Suprapubic skin (tissue), 4 donors: ENCODE measurements at places on chromosomes 16 and 17. TPM values are rescaled to one million over a fixed set of nuclear protein-coding genes. Genes with fewer than 3 reads are reported as not detected.

DNA sequence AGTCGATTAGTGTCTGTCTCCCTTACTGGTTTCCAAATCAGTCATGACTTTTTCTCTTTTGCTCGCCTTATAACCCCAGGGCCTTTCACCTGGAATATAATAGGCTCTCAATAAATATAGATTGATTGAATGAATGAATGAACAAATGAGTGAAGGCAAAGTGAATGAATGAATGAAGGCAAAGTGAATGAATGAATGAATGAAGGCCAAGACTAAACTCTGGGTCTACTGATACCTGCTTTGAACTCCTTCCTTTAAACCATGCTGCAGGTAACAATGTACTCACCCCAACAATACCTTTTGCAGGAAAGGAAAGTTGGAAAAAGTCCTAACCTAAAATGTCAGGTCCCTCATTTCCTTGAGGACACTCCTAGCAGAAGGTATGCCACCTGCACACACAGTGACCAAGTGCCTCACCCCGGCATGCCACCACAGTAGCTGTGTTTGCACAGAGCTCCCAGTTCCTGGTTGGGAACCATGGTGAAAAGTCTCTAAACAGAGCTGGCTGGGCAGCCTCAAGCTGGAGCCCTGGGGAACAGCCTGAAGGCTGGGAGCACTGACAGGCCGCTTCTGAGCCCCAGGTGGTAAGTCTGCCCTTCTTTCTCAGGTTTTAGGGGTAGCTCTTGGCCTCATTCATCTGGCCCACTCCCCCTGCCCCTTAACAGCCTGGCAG, 42.7 kb upstream of the ANKFN1 start:
- no peak for DNase-seq

DNA sequence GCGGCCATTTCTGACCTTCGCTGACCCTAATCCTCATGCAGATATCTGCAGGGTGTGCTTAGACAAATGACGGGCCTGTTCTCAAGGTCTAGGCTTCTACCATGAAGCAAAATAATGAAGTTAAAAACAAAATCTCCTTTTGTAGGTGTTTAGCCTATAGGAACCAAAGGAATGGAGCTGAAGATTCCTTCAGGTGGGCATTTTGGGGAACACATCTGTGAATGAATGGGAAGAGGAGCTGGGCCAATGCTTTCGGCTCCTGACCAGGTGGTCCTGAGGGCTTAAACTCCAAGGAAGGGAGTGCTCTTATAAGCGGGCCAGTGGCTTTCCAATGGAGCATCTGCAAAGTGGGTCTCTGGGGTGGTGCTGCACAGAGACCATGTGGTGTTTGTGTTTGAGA, 14.1 kb upstream of the IL34 start:
- no peak for DNase-seq

GRCh38 chr17:34917381-34917780, 43.9 kb downstream of the CCT6B start:
- no peak for DNase-seq

- no peak for DNase-seq
Measured at GRCh38 chr16:27402964-27403600, 1.1 kb downstream of the IL21R start.

GRCh38 chr17:59361916-59362810, 30.7 kb downstream of the YPEL2 start:
- no peak for DNase-seq

DNA sequence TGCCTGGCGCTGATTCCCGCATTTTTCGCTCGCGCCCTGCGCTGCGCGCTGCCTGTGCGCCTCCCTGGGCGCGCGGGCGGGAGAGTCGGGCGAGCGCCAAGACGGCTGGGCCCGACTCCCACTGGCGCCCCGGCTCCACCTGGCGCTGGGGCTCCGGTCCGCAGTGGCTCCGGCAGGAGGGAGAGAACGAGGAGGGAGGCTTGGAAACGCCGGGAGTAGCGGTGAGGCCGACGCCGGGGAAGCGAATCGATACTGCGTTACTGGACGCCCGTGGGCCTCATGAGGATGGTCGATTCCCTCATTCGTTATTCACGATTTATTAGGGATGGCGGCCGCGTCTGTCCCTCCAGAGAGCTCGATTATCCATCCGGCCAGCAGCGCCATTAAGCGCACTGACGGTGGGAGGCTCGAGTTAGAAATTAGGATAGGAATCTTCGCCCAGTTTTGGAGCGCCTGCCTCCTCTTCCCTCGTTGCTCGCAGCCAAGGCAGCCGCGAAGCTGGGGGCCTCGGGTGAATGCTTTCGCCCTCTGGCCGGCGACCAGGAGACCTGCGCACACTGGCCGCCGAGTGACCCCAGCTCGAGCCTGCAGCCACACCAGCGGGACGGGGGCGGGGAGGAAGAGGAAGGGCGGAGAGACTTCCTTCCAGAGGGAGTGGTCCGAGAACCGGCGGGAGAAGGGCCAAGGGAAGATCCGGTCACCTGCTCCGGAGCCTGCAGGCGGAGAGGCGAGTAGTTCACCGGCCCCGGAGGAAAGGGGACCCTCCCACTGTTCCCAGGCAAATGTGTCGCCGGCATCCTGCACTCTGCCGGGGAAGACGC, 1.3 kb upstream of the PCGF2 start:
- peak; percentile 92 for DNase-seq

DNA sequence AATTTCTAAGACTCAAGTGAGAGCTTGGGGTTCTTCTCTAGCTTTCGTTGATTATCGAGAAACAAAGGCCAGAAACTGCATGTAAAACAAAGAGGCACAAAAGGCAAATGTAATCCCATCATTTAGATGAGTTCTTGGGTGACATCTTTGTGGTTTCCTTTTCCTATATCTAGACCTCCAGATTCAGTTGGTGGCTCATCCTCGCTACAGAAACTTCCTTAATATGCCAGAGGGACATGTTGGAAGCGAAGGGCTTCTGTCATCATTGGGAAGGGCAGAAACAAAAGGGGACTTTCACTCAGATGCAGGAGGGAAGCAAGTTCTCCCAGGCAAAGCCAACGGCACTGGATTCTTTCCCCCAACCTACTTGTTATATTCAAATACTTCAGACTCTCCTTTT, 150.6 kb upstream of the ZFHX3 start:
- DNase-seq, result no peak

- DNase-seq, result no peak
Measured at GRCh38 chr16:68131813-68132706, 46.9 kb downstream of the NFATC3 start.

- DNase-seq, result no peak
Measured at GRCh38 chr16:78435260-78435659, 335.8 kb downstream of the WWOX start.

DNA sequence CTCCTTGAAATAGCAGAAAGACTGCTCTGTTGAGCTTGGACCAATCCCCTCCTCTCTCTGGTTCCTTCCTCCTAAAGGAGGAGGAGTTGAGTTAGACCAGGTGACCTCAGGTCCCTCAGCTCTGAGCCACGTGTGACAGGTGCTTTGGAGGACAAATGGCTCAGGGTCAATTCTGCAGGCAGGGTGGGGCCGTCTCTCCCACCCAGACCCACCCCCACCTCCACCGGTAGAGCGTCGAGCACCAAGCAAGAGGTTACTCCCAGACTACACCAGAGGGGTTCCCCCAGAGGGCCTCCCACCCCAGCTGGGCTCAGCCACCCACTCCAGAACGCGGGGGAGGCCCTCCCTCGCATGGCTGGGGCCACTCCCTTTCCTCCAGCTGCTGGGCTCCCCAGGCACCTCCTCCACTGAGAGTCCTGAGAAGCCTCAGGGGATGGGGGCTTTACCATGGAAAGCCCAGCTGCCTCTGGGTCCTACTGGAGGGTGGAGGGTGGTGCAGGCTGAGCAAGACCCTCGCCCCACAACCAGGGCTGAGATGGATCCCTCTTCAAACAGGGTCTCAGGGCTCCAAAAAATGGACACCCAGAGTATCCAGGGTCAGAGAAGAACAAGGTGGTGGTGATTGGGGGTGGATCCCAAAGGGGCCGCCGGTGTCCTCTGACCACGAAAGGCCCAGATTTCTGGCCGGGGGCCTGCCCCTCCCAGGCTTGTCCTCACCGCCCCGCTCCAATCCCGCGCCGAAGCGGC, 7.6 kb downstream of the MYO1C start:
- DNase-seq, result no peak

- DNase-seq, result no peak
Measured at GRCh38 chr17:47955497-47956461, 1.9 kb downstream of the PRR15L start.

- peak; percentile 93 for DNase-seq
Measured at GRCh38 chr17:77424585-77425344, 284.0 kb downstream of the SEC14L1 start.

DNA sequence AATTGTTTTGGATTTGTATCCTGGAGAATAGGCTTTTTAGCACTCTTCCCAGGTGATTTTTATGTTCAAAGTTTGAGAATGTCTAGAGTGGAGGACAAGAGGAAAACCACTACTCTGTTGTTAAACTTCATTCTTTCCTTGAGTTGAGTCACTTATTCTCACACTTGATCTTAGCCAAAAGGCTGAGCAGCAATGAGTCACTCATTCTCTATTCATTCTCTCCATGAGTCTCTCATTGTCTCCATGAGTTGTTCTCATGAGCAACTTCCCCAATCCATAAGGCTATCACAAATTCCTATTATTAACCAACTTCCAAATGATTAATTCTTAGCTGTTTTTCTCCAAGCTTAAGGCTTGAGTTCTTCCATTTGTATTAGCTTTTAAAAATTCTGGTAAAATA, 1393.3 kb downstream of the CDH8 start:
- DNase-seq, result no peak

DNA sequence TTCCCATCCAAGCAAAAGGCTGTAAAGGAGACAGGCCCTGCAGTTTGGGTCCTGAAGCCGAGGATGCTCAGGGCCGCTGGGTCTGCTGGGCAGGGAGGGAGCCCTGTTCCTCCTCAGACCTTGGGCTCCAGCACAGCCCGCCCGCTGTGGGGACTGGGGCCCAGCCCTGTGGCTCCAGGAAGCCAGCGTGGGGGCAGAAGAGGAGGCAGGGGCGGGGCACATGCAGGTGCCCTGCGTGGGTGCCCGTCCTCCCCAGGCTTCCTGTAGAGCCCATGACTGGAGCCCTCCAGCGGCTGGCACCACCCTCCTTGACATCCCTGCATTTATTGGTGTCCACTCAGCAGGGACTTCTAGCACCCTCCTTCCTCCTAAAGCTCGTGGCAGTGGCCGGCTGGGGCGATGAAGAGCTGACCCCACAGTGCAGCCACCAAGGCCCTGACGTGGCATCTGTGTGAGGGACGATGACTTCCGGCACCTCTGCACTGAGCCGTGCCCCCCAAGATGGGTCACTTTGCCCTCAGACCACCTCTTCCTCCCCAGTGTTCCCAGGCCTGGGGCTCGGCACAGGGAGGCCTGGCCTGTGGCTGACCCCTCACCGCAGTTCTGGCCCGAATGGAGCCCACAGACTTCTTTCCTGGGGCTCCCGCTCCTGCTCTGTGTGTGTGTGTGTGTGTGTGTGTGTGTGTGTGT, 9.9 kb downstream of the PRSS27 start:
- no peak for DNase-seq

GRCh38 chr16:19505600-19506303, 16.1 kb downstream of the GDE1 start:
- DNase-seq, result no peak

DNA sequence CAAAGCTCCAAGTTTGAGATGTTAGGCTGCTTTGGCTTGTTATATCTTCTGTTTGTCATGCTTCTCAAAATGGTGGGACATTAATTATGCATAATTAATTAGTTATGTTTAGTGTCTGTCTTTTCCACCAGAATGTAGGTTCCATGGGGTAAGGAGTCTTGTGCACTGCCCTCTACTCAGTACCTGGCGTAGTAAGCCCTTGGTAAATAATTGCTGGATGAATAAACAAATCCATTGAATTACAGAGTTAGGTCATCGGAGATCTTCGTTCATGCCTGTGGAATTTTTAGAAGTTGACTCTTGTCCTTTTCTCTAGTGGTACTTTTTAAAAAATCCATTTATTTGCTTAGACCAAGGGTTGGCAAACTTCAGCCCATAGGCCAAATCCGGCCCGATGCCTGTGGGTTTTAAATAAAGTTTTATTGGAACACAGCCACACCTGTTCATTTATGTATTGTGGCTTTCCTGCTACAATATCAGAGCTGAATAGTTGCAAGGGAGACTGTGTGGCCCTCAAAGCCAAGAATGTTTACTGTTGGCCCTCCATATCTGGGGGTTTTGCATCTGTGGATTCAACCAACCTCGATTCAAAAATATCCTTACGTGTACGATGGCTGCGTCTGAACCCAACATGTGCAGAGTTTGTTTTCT, 524.8 kb upstream of the EEF2KMT start:
- no peak for DNase-seq

DNA sequence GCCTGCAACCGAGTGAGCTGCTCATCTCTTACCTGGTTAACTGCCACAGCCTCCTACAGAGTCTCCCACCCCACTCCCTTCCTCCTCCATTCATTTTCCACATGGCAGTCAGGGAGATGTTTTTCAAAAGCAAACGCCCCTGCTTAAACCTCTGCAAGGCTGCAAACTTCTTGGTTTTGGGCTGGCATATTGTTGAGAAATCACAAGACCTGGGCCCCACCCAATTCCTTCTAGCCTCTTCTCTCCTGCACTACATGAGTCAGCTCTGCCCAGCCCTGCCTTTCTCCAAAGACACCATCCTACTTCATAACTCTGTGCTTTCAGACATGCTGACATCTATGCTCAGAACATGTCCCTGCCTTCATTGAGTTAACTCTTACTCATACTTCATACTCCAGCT, 136.1 kb downstream of the SPACA3 start:
- DNase-seq, result no peak

DNA sequence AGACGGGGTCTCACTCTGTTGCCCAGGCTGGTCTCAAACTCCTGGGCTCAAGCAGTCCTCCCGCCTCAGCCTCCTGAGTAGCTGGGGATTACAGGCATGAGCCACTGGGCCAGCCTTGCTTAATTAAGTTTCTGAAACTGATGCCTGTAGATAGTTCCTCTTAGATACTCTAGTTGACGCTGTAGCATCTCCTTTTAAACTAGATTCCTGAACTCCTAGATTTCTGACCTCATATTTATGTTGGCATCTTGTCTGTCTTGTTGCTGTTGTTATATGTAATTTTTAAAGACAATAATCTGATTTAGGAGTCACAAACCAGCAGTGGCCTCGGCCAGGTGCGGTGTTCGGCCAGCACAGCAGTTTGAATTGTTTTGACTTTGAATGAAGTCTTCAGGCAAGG, 37.5 kb downstream of the DHRS7B start:
- DNase-seq, result no peak

GRCh38 chr16:2089706-2090480, 42.1 kb downstream of the TSC2 start:
- no peak for DNase-seq

DNA sequence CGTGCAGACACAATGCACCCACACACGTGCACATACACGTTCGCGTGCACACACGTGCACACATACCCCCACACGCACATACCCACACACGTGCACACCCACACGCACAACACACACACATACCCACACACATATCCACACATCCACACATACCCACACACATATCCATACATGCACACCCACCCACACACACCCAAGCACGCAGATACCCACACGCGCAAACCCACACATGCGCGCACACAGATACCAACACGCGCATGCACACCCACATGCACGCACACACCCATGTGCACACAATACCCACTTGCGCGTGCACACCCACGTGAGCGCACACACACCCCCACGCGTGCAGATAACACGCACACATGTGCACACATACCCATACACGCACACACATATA, 26.8 kb upstream of the PVALEF start:
- DNase-seq, result no peak

CORO1A gene
- total RNA-seq, result 25.3 TPM

TMEM100 gene
- 2.0 TPM for total RNA-seq

ZSCAN10 gene
- total RNA-seq, result not detected

DLG4 gene
- 2.9 TPM for total RNA-seq

ARL5C gene
- total RNA-seq, result not detected

CCL16 gene
- total RNA-seq, result not detected
